ENCODE measurements at places on chromosomes 5 and 9.

DNA sequence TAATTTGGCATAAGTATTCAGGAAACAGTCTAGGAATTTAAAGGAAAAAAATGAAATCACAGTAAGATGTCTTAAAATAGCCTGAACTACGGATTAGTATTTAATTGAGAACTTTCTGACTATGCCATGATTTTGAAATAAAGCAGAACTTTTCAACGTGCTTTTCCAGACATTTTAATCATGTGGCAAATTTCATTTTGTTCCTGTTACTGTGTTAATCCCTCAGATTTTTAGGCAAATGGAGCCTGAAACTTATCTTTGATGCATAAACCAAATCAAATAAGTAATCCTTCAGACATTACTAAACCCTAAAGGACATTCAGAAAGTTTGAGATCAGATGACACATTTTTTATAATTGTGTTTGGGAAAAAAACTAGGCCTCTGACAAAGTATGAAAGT is 75.7 kb downstream of the FBN2 start:
- DNase-seq = no peak

GRCh38 chr5:16733331-16734006 is 116.7 kb upstream of the RETREG1 start:
- DNase-seq = no peak

- DNase-seq = no peak
Observed at GRCh38 chr9:136050266-136050700, 44.8 kb downstream of the NACC2 start.

DNA sequence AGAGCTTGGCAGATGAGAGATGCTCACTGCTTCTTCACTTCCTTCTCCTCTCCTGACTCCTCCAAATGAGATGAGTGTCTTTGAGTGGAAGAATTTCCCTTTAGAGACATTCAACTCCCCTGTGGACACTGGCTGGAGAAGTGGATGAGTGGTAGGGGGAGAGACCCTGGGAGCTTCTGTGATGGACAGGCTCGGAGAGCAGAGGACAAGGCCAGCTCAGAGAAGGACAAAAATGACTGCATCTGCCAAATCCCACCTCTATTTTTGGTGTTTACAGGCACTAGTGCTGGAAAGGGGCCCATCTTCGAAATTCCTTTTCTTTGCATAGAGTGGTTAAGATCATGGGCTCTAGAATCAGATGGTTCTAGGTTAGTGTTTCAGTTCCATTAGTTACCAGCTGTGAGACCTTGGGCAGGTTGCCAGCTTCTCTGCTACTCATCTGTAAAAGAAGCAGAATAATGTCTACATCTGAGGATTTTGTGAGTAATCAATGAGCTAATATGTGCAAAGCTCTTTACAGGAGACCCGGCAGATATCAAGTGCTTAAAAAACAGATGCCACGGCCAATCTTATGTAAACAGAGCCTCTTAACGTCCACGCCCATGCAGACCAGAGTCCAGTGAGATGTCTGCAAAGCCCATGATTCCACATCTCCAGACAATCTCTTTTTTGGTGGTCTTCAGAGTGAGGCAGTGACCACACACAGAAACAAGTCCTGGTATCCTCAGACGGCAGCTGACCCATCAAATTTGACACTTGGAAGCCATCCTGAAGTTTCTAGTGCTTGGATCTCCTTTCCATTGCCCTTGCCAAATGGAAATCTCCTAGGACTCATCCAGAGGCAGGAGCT is 13.6 kb upstream of the COL27A1 start:
- DNase-seq = no peak
